ENCODE measurements at places on chromosomes 5 and 9.

- no peak for DNase-seq
These were observed 127.5 kb upstream of the PANK3 start for GRCh38 chr5:168706655-168707069.

GRCh38 chr9:116190637-116191396, 37.2 kb downstream of the PAPPA start:
- no peak for DNase-seq

DNA sequence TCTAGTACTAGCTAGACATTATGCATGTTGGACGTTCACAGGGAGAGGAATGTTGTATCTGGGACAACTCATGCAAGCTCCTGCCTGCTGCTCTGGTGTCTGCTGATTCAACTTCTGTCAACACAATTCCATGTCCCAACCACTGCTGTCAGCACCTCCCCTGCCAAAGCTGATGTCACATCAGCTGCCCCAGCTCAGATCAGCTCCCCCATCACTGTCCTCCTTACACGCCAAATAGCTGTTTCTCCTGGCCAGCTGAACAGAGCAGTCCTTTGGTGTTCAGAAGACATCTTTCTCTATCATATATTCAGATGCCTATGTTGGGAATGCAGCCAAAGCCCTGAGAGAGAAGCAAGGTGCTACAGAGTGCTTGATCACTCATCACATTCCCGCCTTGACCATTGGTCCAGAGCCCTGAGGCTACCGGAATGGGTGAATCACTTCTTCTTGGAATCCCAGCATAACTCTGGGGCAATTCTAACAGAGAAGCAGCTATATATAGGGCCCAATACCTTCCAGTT, 223.3 kb downstream of the SEC61B start:
- no peak for DNase-seq

GRCh38 chr5:26482810-26483375, 555.5 kb downstream of the CDH9 start:
- DNase-seq: no peak

- no peak for DNase-seq
These were observed 342.4 kb downstream of the FGF10 start for GRCh38 chr5:44046619-44047364.

DNA sequence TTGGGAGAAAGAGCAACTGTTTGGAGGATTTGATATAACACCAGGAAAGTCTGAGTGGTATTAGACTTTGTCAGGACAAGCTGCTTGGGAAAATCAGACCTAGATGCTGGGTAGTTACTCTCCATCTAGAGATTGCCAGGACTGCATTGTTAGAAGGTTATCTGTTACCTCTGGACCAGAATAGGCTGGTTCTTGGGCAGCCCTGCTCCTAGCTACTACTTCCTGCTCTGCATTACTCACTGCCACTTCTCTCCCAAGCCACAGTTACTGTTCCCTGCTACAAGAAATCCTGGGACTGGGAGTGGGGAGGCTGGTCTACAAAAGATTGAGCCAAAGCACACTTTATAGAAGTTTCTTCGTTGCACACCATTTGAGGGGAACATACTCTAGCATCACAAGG, 95.5 kb upstream of the KCNN2 start:
- DNase-seq: no peak

GRCh38 chr5:142507531-142508372, 178.1 kb downstream of the FGF1 start:
- DNase-seq: no peak

DNA sequence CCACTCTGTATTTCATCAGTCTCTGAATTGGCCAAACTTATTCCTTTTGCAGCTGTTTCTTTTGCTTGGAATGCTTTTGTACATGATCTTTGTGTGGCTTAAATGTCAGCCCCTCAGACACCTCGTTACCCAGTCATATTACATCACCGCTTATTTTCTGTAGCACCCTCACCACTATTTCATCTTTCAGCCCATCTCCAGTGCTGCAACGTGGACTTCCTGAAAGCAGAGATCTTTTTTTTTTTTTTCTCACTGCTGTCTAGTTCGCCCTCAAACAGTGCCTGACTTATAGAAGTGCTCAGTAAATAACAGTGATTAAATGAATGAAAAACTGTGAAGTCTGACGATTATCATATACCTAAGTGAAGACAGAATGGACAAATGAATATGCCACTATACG, 835 bp downstream of the SRA1 start:
- no peak for DNase-seq

DNA sequence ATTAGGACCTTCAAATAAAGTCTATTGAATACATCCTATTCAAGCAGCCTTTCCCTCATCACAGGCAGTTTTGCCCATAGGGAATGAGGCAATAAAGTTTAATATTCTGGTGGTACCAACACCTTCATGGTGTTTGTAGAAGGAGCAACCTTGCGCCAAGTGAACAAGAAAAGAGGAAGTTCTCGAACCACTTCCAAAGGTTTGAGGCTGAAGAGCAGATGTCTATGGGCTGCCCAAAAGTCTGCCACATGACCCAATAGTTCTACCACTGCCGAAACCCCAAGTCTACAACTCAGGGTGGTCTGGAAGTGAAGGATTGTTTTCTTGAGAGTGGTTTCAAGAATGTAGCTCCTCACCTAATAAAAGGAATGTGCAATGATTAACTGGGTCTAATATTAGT, 123.1 kb downstream of the NPR3 start:
- DNase-seq: no peak

GRCh38 chr9:91900055-91900796, 49.8 kb downstream of the ROR2 start:
- no peak for DNase-seq

DNA sequence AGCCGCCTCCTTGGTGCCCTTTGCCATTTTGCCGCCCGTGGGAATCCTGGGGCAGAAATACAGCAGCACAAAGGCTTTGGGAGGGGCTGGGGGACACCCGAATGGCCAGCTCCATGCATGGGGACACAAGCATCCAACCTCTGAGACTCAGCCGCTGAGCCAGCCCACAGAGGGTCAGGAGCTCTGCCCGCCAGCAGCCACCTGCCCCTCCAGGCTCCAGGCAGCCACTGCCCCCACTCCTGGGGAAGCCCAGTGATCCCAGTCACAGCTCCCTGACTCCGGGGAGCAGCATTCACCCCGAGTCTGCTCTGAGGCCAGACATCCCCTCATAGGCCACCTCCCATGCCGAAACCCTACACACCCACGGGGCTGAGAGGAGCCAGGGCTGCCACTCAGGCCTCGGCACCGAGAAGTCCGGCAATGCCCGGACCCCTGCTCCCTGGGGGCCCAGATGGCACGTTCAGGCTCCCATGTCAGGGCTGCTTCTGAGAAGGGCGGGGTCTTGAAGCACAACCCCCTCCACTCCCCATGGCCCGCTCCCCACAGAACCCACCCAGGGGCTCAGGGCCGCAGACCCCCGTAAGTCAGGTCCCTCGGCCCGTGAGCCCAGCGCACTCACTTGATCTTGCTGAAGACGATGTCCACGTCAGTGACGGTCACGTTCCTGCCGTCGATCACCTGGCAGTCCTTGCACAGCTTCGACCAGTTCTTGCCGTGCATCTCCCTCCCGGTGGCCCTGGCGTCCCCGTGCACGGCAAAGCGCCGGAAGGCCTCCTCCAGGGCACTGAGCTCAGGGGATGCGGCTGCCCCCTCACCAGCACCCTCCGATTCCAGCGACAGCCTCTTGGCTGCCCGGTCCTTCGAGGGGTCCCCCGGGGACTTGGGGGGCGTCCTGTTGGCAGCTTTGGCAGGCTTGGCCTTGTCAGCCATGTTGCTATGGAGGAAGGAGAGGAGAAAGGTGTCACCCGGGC, 15.7 kb downstream of the TPPP start:
- DNase-seq: no peak

- no peak for DNase-seq
These were observed 117.1 kb upstream of the RASA1 start for GRCh38 chr5:87150630-87151029.

GRCh38 chr5:152462021-152462721, 57.1 kb upstream of the NMUR2 start:
- DNase-seq: no peak

DNA sequence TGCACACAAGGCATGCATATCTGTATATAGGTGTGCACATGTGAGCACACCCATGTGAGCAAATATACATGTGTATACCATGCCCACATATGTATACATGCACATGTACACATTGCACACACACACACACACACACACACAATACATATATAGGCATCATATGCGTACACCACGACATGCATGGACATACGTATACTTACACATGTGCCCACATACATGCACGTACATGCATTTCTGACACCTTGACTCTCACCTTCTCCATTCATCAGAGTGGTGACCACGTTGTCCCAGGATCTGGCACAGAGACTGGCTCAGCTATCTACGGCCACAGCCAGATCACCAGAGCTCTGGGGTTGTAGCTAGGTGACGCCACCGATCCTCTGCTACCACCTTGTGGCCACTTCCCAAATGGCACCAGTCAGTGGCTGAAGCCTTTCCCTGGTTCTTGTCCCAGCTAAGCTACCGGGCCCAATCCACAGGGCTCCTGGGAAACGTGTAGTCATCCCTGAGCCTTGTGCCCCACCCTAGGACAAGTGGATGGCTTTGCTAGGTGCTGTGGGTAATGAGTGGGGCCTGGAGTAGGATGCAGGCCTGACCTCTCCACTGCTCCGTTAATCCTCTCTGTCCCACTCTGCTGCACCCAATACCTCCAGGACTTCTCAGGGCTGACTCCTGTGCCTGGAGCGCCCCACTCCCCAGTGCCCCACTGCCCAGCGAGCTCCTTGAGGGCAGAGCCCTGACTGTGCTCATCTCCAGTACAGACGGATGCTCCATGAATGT, 194.4 kb downstream of the RGS3 start:
- peak; percentile 43 for DNase-seq

DNA sequence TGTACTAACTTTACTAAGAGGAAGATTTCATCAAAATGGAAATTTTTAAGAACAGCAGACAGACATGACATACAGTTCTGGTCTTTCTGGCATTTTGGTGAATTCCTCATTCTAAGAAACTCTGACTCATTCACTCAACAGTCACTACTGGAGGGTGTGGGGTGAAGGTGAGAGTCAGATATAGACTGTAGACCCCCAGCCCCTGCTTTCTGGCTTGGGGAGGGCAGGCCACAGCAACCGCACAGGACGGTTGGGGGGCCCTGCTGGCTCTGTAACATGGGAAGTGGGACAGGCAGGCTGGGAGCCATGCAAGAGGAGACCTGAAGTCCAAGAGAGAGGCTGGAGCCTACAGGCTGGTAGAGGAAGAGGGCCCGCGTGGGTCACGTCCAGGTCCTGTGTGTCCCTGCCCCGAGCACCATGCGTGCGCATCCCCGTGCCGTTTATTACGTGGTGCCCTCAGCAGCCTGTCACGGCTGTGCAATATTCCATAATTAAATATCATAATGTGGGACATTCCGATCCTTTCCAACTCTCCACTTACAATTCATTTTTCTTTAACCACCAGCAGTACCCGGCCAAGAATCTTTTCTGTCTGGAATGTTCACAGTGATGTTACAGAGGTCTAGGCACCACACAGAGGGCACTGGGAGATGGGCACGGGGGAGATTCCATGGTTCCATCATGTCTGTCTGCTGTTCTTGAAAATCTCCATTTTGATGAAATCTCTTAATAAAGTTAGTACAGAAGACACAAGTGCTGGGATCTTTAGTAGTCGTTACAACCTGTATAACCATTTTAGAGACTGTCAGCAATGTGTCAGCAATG, 75.5 kb downstream of the SEMA4D start:
- DNase-seq: peak; percentile 68

- no peak for DNase-seq
These were observed 36.2 kb downstream of the STC2 start for GRCh38 chr5:173291722-173292658.

DNA sequence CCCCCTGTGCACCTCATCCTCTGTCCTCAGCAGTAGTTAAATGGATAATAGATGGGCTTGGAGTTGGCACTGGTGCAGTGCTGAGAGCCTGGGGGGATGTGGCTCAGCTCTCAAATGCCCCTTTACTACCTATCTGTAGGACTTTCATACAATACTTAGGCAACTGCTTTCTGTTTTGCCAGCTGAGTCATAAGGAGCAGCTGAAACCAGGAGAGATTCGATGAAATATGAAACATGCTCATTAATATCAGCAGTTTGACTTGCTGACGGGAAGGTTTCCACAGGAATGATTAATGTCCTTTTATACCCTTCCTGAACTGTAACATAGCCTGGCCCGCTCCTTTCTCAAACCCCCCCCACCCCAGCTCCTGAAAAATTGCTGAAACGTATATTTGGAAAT, 142.6 kb downstream of the SAXO1 start:
- DNase-seq: no peak

GRCh38 chr9:3238236-3238635, 287.6 kb downstream of the RFX3 start:
- DNase-seq: no peak

- no peak for DNase-seq
These were observed 405.4 kb upstream of the ACTBL2 start for GRCh38 chr5:57887851-57888621.

DNA sequence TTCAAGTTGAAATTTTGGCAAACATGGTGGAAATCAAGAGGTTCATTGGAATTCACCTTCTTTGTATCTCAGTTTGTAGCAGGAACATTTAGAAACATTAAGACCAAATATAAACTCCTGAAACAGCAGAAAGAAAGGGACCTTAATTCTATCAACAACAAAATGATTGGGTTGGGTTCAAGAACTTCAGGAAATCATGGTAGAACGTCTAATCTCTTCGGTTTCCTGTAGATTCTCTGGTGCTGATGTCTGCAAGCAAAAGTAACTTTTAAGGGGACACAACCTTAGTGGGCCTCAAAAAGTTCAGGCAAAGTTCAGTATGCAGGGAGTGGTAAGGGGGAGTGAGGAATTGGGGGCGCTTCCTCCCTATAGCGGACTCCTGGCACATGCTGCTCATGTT, 3.4 kb downstream of the IL33 start:
- DNase-seq: no peak

DNA sequence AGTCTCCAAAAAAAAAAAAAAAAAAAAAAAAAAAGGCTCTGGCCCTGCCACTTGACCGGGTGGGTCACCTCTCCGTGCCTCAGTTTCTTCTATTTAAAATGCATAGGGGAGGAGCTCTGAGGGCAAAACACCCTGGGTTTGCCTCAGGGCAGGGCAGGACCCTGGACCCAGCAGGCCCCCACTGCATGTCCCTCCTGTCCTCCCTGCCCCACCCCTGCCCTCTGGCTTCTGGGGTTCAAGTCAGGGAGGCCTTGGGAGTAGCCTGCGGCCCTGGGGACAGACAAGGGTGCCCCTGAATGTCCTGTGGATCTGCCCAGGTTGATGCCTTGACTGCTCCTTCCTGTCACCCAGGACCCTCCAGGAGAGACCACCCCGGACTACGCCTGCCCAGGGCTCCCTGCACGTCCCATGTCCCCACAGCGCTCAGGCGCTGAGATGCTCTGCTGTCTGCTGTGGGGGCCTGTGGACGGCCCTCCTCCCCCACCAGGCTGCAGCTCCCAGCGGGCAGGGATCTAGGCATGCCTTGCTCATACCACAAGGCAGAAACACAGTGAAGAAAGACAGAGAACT, 35.4 kb downstream of the ADAMTS2 start:
- no peak for DNase-seq

GRCh38 chr9:129962889-129963703, 79.9 kb downstream of the FNBP1 start:
- peak; percentile 57 for DNase-seq

DNA sequence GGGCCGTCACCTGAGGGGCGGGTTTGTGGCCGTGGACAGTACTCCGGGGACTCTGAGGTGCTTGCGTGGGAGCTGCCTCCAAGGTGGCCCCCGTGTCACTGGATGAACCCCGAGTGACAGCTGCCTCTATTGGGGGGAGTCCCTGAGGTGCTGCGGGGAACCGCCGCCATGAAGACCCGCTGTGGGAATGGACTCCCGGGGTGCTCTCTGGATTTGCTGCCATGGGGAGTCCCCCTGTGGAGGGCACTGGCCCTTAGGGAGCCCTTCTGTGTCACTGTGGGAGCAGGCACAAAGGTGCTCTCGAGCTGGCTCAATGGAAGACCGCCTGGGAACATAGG, 100.2 kb upstream of the CCL21 start:
- no peak for DNase-seq
